ENCODE measurements at places on chromosomes 3 and 15.

DNA sequence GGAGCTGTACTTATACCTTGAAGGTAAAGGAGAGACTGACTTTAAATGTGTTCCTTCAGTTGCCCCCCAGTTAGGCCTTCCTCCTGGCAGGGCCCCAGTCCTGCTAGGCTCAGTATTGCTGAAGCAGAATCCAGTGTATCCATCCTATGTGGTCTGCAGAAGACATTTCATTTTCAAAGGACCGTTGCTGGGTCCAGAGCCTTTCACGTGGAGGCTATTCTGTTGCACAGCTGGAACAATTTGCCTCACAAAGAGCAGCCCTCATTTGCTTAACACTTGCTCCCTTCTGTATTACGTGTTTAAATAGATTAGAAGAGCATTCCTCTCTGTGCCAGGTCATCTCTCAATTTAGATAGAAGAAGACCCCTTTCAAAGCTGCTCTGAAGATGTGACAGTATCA, 78.9 kb upstream of the CFAP20DC start:
- DNase-seq, result no peak

DNA sequence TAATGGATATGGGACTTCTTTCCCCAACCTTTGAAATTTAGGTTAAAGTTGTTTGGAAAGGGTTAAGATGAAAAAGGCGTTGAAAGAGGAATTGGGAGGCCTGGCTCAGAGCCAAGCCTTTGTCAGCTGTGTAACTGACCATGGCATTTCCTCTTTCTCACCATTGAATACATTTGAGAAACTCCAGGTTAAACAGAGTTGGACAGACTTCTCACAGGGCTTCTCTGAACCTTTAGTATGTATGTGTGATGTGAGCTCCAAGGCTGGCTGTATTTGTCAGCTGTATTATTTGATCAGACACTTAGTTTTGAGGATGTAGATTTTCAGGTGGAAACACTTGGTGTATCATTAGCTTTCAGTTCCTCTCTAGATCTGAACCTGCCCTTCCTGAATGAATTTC, 136.4 kb upstream of the GOLGA6L4 start:
- DNase-seq, result no peak

DNA sequence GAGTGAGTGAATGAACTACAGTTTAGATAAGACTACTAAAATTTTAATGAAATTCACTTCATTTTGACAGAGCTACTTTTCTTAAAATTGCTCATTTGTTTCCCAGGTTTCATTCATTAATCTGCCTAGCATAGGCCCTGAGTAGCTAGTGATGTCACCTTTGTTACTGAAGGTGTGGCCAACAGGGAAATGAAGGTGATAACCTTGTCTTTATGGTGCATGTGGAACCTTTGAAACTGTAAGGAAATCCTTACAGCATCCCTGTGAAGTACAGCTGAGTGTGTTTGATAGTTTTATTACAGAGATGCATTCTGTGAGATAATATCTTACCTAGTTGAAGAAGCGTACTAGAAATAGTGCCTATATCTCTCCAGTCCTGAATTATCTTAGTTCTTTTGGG, 112.9 kb downstream of the AKAP13 start:
- no peak for DNase-seq

DNA sequence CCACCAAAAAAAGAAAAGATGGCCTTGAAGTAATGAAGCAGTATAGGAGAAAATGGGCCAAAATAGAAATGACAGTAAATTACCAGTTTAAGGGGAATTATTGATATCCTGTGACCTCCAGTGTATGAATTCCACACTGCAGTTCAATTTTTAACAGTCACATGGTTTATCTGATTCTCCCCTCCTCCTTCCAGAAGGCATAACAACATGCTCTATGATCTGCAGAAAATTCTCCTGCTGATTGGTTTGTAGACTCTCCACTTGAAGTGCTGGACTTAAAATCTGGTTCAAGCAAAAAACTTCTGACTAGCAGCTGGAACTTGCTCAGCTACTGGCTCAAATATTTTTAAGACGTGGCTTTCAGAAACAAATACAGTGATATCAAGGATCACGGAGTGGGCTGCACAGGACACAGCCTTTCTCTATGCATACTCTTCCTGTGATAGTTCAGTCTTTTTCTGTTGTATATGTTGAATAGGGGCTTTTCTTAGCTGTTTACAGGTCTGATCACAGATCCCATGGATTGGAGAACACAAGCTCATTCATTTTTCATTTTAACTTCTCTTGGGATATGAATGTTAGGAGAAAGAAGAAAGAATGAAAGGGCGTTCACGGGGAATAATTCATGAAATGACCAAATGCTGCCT, 211.5 kb downstream of the LSAMP start:
- no peak for DNase-seq

DNA sequence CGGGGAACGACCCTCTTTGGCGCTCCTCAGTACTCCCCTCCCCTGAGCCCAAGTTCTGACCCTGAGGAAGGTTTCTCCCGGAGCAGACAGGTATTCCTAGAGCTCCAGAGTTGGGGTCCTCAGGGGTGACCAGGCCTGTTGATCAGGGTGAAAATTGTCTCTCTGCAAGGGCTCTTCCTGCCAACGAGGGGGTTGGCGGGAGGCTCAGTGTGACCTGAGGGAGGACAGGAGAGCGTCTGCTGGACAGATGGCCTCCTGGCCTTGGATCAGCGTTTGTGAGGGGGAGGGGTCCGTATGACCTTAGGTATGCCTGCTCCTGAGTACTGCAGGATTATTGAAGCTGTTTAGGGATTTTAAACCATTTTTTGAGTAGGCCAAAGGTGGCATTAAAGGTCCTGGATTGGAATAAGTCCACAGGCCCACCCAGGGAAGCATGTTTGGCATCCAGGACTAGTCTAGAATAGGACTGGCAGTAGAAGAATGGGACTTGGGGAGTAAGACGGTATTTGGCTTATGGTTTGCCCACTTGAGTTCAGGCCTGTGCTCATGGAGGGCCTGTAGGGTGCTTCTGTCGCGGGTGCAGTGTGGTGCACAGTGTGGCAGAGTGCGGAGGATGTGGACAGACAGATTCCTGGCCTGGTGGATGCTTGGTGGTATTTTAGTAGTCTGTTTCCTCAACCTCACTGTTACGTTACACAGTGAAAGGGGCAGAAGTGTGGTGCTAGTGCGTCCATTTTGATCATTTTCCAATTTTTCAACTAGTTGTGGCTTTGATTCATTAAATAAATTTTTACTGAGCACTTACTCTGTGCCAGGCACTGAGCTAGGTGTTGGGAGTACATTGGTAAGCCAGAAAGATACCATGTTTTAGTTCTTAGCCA, 959 bp downstream of the ZNF592 start:
- DNase-seq, result no peak

GRCh38 chr3:129224984-129225393, 24.4 kb upstream of the COPG1 start:
- no peak for DNase-seq

DNA sequence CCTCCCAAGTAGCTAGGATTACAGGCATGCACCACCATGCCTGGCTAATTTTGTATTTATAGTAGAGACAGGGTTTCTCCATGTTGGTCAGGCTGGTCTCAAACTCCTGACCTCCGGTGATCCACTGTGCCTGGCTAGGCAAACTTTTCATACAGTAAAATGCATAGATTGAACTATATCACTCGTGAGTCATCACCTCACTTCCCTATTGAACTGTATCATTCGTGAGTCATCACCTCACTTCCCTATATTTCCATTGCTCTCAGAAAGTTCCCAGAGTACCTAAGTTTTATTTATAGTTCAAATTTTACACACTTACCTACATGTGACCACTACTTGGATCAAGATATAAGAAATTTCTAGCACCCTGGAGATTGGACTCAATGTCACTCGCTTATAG, 73.6 kb upstream of the ACAD9 start:
- no peak for DNase-seq

GRCh38 chr3:141261472-141262307, 30.1 kb downstream of the PXYLP1 start:
- DNase-seq, result no peak

- DNase-seq, result no peak
Measured at GRCh38 chr3:110910346-110910955, 161.2 kb upstream of the NECTIN3 start.

- no peak for DNase-seq
Measured at GRCh38 chr3:171774521-171774920, 35.8 kb downstream of the PLD1 start.

DNA sequence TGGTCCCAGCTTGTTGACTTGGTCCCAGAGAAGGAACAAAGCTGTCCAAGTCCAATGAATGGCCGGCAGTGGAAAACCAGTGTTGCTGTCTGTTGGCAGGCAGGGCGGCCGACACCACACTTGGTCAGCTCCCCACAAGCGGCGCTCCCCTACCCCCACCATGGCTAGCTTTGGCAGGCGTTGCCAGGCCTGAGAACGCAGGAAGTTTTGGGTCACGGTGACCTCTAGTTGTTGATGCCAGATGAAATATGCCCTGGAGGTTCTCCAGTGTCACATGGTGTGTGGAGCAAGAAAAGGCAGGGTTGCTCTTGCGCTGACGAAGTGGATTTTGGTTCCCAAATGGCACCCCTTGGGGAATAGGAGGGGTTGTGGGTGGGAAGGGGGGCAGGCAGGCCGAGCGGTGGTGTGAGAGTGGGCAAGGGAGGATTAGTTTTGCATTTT, 72.7 kb upstream of the TPRG1 start:
- DNase-seq, result no peak

GRCh38 chr15:55743729-55744655, 1.0 kb upstream of the PRTG start:
- no peak for DNase-seq

DNA sequence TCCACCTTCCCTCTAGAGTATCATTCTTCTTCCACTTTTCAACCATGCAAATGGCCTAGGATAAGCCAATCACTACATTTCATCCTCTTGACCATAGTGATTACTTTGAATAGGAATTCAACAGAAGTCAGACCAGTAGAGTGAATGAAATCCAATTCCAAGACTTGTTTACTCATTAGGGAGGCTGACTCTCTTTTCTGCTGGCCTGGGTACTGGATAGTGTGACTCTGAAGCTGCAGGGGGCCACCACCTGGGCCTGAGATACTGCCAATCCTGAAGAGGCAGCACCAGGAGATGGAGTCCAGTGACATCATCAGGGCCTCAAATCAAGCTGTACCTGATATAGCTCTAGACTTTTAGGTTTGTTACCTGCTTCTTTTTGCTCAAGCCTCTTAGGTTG, 7.0 kb upstream of the FSTL1 start:
- no peak for DNase-seq

DNA sequence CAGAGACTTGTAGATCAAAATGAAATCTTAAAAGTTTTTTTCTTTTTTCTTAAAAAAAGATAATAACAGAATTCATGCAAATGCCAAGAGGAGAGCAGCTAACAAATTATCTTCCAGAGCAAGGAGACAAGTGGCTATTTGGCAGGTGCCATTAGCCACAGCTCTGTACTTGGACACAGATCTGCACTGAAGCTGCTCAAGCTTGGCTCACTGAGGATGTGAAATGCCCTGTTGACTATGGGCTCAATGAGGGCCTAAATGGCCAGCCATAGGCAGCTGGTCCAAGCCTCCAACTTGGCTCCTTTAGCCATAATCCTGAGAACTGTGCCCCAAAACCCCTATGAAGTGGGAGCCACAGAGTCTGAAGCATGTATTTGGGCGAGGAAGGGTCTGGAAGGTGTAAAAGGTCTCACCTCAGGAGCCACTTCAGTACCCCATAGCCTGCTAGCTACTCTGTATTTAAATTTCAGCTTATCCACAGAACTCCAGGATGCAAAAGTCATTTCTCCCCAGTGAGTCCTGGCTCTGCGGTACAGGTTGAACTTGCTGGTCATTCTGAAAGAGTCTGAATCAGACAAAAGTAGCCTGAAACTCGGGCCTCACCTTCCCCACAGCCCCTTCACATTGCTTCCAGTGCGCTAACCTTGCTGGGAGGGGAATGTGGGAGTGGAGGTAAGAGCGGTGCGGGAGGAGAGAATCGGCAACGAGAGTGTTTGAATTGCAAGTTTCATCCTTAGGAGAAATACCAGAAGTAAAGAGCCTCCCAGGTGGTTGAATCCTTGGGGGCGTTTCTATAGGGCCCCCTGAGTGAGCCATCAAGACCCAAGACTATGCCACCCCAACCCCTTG, 48.0 kb downstream of the ZIC4 start:
- DNase-seq, result no peak

DNA sequence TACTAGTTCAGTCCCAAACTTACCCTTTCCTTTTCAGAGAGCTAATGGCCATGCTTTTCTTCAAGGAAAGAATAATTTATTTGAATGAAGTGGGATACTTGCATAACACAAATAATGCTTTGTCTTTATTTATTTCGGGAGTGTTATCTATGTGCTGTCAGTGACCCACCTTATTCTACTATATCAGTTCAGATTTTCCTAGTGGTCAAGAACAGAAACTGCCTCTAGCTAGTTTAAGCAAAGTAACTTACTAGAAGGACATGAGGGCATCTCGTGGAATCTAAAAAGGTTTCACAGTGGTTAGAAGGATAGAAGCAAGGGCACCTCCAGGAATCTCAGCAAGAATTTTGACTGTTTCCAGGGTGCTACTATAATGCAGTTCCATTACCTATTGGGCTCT, 3.8 kb upstream of the TIMMDC1 start:
- DNase-seq, result no peak

GRCh38 chr3:32525720-32526119, 23.1 kb upstream of the CMTM6 start:
- no peak for DNase-seq

- no peak for DNase-seq
Measured at GRCh38 chr3:156576651-156577348, 21.9 kb upstream of the SSR3 start.

DNA sequence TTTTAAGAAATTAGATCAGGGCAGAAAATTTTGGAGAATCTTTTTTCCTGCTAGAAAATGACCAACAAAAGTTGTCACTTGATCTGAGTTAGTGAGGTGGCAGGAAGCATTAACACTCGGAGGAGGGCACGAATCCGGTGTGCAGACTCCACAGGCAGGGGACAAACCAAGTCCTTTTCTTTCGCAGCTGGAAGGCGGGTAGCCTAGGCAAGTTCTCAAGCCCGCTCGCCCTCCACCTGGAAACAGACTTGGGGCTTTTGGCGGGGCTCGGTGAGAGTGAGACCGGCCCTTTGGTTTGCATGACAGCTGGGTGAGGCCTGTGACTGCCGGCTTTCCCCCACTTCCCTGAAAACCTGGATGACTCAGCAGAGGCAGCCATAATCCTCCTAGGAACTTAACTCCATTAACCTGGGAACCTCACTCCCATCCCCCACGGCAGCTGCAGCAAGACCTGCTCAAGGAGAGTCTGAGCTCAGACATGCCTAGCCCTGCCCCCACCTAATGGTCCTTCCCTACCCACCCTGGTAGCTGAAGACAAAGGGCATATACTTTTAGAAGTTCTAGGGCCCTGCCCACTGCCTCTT, 134.8 kb downstream of the MFSD1 start:
- no peak for DNase-seq
